DMS79 (cell line): ENCODE measurements at places on chromosomes 2 and 18.

DNA sequence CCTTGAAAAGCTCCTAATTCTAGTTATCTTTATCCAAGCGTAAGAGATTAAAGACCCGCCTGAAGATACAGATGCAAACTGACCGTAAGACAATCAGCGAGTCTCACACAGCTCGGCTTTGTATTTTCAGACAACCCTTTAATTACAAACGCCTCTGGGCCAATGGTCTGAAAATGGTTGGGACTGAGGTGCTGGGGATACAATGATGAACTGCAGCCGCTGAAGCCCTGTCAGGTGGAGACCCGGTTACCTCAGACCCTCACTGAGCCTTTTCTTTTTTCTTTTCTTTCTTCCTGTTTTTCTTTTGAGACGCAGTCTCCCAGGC is 715 bp upstream of the CFAP36 start:
- DNase-seq, result no peak

GRCh38 chr2:20093263-20094141 is 42.1 kb upstream of the LAPTM4A start:
- DNase-seq, result no peak

GRCh38 chr2:241237047-241237446 is 48.6 kb downstream of the ANO7 start:
- DNase-seq, result no peak

DNA sequence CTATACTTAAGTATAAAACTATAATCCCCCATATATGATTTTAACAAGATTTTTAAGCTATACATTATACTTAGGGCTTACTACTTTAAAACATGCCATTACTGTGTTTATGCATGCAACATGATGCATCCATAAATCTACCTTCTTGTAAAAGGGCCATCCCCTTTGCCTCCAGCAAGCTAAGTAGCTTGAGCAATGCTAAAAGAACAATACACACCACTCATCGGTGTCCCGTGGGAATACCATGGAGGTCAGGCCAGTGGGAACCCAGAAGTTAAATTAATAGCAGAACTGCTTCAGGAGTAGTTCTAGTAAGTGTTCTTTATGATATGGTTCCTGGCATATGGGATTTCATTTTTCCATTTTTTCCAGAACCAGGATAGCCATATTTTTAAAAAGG is 37.8 kb downstream of the SH3RF3 start:
- no peak for DNase-seq

DNA sequence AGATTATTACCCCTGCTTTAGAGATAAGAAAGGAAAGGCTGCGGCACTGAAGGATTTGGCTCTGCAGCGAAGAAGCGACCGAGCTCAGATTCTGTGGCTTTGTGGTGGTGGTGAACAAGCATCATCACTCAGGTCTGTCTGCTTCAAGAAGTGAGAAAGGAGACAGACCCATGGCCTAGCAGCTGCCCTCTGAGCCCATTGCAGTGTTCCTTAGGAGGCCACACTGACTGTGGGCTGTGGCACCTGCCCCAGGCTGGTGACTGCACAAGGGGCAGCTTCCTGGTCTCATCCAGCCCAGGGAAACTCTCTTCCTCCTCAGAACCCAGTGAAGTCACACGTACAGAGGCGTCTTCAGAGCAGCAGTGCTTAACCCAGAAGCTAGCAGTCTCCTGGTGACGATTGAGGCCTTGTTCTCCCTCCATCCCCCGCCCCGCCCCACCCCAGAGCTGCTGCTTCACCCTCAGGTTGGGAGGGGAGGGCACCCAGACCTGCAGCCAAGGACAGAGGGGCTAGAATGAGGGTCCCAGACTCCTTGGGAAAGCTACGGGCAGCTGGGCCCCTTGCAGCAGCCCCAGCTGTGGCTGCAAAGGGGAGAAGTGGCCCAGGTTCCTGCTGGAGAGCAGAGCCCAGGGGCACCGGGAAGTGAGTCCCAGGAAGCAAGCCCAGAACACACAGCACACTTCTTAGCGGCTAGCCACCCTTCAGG is 22.2 kb downstream of the BIN1 start:
- no peak for DNase-seq

- DNase-seq, result no peak
These were observed 35.6 kb downstream of the PPP3R1 start for GRCh38 chr2:68216454-68217310.

GRCh38 chr2:38720613-38721241 is 30.4 kb downstream of the SRSF7 start:
- DNase-seq, result peak; percentile 26

GRCh38 chr2:58709274-58709673 is 468.1 kb upstream of the FANCL start:
- no peak for DNase-seq

DNA sequence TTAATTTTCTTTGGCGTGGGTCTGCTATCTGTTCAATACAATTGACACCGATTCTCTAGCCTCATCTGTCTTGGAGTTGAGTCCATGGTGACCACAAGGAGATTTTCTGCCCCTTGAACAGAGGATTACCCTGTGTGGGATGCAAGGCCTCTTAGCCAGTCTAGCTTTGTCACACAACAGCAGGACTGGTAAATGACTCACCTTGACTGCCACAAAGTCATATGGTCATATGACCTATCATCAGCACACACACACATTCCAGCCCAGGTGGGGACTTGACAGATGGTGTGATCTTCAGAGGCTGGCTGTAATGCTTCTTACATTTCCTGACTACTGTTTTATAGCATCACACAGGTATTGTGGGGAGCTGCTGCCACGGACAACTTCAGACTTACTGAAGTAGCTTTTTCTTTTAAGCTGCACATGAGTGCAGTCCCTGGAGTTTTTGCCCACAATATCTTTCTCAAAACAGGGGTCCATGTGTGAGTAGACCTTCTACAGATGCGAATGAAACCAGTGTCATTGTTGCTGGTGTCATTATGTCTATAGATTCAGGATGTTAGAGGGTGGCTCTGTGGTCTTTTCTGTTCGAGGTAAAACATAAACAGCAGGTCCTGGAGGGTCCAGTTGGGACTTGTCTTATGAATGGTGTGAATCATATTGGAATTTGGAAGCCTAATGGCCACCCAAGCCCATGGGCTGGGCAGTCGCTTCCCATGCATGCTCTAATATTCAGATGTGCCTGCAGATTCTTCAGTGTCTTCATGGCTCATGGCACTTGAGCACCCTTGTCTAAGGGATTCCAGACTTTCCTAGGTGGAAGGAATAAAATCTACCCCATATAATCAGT is 18.6 kb upstream of the ACOXL start:
- no peak for DNase-seq

- DNase-seq, result no peak
These were observed 99.8 kb upstream of the ARHGAP28 start for GRCh38 chr18:6629635-6630140.

- no peak for DNase-seq
These were observed 125.5 kb downstream of the ATAD2B start for GRCh38 chr2:23801396-23801795.
